ENCODE measurements at places on chromosomes 7 and 10. TPM values are rescaled to one million over a fixed set of nuclear protein-coding genes. Genes with fewer than 3 reads are reported as not detected.
A peak's percentile ranks its signal among the peaks of the same experiment; 100 is the strongest.

DNA sequence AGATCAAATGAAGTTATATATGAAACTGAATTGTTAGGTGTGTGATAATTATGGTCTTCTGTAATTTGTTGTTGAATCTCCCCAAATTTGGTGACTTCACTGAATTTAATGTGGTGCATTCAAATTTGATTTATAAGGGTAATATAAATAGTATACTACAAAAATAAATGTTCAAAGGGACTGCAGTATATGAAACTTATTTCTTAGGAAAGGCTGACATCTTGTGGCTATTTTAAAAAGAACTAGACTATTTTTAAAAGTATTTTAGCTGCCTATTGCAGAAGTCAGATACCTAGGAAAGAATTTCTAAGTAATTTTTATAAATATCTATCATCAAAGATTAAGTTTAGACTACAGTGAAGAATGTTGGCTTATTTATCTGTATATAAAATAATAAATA lies 36.6 kb downstream of the ATRNL1 start:
- DNase-seq = peak; percentile 32

GRCh38 chr7:101626069-101626671 lies 2.9 kb downstream of the MYL10 start:
- DNase-seq = no peak

GRCh38 chr10:102024799-102025198 lies 31.2 kb downstream of the ARMH3 start:
- no peak for DNase-seq

GRCh38 chr7:41010418-41010817 lies 692.5 kb downstream of the INHBA start:
- DNase-seq = no peak

GRCh38 chr7:111076205-111076604 lies 14.7 kb upstream of the LRRN3 start:
- DNase-seq = no peak

DNA sequence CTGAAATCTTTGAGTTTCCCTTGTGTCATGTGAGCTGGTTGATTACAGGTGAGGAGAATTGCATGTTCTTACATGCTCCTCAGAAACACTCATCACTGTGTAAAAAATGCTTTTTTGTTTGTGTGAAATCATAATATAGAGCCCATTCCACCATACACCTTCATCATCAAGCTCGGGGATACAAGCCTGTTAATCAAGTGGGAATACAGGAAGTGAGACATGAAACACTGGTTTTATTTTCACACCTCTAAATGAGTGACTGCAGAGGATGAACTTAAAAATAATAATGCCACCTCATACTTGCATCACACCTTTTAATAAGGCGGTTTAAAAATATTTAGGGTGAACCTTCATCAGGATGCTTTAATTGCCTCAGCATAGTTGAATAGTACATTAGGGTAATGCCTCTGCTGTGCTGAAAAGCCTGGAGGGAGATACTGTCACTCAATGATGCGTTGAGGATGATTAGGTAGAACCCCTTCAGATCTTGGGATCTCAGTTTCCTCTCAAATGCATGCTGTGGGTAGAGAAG lies 164.6 kb downstream of the AUTS2 start:
- DNase-seq = no peak

GRCh38 chr10:89644691-89644966 lies 413 bp downstream of the PANK1 start:
- no peak for DNase-seq

DNA sequence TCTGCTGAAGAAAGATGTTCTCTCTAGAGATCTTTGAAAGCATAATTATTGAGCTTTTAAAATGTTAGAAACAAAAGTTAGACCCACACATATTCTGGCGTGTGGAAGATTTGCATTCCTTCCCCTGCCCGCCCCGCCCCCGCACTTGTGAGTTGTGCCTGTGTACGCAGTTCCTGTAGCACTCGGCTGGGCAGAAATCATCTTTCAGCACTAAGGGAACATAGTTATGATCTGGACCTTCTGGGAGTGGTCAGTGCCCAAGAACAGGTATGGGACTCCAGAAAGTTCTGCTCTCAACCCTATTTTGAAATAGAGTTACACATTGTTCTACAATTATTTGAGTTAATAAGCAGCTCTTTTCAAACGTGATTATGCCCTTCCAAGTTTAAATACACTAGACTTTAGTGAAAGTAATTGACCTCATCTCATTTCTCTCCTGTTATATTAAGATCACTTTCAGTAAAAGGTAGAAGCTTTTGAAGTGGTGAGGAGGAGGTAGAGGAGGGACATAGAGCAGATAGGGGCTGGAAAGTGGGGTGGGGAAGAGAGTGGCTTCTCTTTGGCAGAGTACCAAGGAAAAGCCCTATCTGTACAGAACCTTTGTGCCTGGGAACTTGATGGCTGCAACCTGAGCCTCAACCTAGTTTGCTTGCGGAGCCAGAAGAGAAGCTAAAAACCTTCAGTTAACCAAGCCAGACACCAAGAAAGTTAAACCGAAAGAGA lies 5.7 kb downstream of the BLVRA start:
- DNase-seq = no peak

GRCh38 chr10:3136763-3137611 lies 35.6 kb downstream of the PITRM1 start:
- DNase-seq = no peak

DNA sequence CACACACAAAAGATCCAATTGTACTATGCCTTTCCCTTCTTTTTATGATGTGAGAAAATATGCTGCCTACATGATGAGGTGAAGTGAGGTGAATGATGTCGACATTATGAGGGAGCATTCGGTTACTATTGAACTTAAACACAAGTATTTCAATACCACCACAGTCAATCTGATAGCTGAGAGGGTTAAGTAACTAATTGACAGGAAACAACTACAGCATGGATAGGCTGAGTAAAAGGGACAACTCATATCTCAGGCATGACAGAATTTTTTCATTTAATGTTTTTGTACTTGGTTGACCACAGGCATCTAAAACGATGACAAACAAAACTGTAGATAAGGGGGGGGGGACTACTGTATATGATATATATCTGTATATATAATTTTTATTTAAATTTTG lies 488.9 kb downstream of the SH2D4B start:
- no peak for DNase-seq

DNA sequence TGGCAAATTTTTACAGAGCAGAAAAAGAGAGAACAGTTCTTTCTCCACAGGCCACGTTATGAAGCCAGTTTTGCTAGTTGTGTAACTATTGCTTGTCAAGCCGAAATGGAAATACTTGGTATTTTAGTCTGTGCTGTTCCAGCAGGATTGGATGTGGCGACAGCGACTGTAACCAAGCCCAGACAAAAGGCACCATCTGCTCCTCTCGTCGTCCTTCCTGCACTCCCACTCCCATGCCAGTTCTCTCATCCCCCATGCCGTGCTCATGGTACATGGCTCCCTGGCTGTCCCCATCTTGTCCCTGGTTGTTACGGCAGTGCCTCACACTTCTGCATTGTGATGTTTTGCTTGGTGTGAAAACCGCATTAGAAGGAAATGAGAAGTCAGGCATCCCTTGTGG lies 185.7 kb upstream of the FZD8 start:
- DNase-seq = no peak

DNA sequence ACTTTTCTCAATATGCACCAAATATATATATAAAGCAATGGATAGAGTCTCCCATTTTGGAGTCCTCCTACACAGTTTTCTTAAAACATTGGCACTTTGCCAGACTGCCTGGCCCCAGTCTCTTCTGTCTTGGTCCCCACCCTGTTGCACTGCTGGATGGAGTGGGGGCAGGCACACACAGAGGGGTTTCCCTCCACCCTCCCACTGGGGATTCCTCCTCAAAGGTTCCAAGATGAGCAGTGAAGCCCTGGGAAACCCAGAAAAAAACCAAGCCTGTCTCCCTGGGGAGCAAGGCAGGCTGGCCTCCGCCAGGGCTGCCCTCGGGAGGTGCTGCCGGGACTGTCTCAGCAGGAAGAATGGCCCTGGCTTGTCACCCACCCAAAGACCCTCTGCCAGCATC lies 68.0 kb downstream of the SH3PXD2A start:
- DNase-seq = no peak

DNA sequence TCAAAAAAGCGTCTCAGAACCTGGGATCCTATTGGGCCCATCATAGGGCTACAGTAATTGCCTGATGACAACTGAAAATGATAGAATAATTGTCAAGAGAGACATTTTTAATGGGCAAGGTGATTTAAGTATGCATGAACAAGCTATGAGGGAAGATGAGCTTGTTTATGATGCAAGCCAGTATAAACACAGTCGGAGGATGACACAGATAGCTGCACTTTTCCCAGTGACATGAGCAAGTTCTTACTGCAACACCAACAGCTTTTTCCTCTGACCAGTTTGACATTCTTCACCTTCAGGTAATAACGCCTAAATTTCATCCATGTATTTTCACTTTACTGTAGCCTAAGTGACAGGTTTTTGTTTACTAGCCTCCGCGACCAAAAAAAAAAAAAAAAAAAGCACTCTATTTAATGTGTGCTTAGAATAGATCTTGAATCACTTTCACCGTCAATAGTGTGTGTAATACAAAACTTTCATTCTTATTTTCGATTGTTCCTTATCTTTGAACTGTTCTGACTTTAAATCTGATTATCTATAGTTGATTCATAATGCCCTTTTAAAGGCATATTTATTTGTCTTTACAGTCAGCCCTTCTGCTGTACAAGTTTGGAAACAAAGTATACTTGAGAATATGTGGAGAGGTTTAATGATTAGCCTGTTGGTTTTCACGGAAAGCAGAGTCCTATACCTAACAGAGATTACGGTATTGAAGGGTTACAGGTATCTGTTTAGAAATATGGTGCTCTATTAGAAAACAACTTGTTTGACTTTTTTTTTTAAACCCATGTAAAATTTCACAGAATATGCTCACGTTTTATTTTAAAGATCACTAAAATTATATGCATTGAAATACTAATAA lies 1.7 kb downstream of the FOXP2 start:
- no peak for DNase-seq

DNA sequence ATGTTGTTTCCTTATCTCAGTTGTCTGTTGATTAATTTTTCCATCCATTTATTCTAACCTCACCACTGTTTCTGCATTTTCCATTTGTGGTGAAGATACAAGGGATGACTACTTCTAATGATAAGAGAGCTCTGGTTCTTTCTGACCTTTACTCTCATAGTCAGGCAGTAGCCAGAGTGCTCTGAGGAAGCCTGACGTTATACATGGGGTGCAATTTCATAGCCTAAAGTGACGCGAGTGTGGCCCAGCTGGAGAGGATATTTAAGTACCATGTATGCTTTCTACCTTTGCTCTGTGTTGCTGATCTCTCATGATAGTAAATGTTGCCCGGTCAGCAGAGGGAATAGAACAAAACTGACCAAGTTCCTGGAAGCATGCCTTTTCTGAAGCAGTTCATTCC lies 33.9 kb upstream of the CYCS start:
- no peak for DNase-seq

- DNase-seq = no peak
These were observed 9.1 kb downstream of the SLC13A4 start for GRCh38 chr7:135718794-135719437.

GRCh38 chr10:32357056-32357735 lies 10.2 kb upstream of the EPC1 start:
- DNase-seq = no peak

DNA sequence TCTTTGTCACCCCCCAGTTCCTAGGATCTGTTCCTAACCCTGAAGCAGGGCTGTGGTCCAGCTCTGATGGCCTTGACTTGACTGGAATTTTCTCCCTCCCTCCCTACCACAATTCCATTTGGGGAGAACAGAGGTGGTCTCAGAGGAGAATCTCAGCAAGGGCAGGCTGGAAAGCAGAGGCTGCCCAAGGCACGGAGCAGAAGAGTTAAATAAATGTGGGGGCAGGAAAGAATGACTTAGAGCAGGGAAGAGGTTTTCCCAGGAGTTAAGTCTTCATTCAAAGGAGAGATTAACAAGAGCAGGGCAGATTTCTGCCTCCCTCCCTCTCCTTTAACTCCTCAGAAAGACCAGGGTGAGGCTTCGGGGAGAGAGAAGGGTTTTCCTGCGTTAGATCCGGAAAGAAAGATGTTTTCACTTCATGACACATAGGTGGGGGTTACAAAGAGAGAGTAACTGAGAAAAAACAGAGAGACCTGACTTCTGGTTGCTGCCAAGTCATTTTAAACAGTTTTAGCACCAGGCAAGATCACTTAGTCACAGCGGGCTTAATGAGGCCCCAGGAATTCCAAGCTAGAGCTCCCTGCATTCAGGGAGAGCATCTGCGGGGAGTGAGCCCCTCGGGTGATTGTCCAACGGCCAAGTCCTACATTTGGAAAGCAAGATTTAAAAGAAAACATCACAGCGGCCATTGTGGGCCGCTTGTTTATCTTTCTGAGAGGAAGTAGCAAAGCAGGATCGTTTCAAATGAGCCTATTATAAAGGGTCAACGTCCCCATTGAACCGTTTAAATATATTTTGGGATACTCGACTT lies 78.7 kb downstream of the ARHGAP22 start:
- peak; percentile 27 for DNase-seq

- no peak for DNase-seq
These were observed 65.0 kb downstream of the FBXL13 start for GRCh38 chr7:103009466-103010185.

GRCh38 chr10:71854031-71854430 lies 3.0 kb upstream of the PSAP start:
- no peak for DNase-seq

DNA sequence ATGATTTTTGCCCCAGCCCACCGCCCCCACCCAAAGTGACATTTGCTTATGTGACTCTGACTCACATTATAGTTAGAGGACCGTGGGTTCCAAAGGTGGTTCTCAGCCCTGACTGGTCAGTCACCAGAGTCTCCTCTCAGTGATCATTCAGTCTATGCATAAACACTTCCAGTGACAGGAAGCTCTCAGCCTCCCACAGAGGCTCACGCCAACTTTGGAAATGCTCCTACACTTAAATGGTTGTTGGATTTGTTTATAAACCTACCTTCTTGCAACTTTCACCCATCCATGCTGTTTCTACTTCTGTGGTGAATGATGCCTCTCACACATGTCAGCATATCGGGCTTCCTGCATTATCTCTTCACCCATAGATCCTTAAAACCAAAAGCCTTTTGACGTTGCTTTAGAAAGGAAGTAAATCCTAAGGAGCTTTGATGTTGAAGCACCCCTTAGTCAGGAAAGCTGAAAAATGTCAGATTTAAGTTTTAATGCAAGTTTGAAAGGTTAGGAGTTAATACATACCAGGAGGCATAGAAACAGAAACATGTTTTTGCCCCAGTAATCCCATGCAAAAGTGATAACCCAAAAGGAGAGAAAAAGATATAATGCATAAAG lies 46.5 kb upstream of the FGL2 start:
- no peak for DNase-seq

Gene AKR1C4
- not detected for polyA plus RNA-seq

Gene TAC1
- not detected for polyA plus RNA-seq

Gene TCAF2
- polyA plus RNA-seq = 6.1 TPM

Gene IKZF1
- 2.2 TPM for polyA plus RNA-seq

Gene PIP
- not detected for polyA plus RNA-seq

Gene CEP55
- 15.7 TPM for polyA plus RNA-seq

Gene SFXN2
- 16.8 TPM for polyA plus RNA-seq

Gene DMBT1
- polyA plus RNA-seq = 0.18 TPM

Gene WDR86
- 30.5 TPM for polyA plus RNA-seq

Gene CDC14C
- polyA plus RNA-seq = not detected

Gene SPDYE1
- polyA plus RNA-seq = 2.0 TPM

Gene MUC3A
- 0.39 TPM for polyA plus RNA-seq

Gene NANOS1
- 4.4 TPM for polyA plus RNA-seq

Gene AKR1C3
- polyA plus RNA-seq = 2.1 TPM

Gene CPED1
- polyA plus RNA-seq = 11.1 TPM

Gene TAS2R3
- 1.6 TPM for polyA plus RNA-seq

Gene TRDMT1
- 13.0 TPM for polyA plus RNA-seq

Gene SOSTDC1
- 25.1 TPM for polyA plus RNA-seq

Gene CYP2C19
- 0.12 TPM for polyA plus RNA-seq

Gene CUBN
- 2.1 TPM for polyA plus RNA-seq
